ENCODE measurements at places on chromosomes 3 and 15.

DNA sequence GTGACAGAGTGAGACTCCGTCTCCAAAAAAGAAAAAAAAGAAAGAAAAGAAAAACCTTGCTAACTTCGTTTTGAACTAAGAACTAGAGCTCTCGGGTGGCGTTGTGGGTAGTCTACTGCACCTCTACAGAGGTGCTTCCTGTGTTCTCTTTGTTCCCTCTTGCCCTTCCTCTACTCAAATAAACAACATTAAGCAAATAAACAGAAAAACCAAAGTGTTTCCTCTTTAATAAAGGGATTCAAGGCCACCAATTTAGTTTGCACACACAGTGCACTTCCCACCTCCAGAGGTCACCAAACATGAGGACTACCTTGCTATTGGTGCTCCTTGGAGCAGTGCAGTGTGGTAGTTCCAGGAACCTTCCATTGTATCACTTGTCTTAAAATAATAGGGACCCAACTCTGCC lies 354.2 kb upstream of the TBL1XR1 start:
- DNase-seq: peak; percentile 15

- DNase-seq: no peak
Measured at GRCh38 chr3:172591876-172592771, 68.9 kb upstream of the TNFSF10 start.

DNA sequence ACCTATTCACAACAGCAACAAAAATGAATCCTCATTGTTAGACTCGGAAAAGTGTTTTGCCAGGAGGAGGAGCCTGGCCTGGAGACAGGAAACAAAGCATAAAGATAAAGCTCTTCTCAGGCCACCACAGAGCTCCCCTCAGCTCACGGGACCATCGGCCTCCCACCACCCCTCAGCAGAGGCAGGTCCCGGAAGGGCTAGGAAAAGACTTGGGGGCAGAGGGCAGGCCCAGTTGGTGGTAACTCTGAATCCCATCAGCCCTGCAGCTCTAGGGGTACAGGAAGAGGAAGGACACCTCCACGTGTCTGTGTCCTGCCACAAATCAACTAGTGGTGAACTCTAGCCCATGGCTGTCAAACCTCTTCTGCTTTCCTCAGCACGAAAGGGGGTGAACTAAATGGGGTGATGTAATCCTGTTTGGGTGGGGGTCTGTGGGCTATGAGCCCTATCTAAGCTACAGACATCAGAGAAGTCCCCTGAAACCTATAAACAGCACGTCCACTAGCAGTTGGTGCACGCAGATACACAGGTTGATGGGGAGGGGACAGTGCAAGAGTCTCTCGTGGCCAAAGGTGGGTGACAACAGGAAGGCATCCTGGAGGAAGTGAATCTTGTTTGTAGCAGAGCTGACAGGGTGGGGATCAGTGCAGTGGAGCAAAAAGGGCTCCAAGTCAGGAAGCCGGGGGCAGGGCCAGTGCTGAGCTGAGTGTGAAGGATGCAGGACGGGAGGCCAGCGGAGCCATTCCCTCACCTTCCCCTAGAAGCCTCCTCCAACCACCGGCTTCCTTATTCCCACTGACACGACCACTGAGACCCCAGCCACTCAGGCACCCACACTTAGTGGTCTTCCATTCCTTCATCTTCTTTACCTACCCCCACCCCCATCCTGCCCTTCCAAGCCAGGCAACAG lies 111.1 kb upstream of the HACD2 start:
- DNase-seq: no peak

GRCh38 chr3:161177991-161178390 lies 43.1 kb upstream of the NMD3 start:
- DNase-seq: peak; percentile 94

GRCh38 chr3:105976196-105976595 lies 107.4 kb upstream of the CBLB start:
- DNase-seq: no peak

DNA sequence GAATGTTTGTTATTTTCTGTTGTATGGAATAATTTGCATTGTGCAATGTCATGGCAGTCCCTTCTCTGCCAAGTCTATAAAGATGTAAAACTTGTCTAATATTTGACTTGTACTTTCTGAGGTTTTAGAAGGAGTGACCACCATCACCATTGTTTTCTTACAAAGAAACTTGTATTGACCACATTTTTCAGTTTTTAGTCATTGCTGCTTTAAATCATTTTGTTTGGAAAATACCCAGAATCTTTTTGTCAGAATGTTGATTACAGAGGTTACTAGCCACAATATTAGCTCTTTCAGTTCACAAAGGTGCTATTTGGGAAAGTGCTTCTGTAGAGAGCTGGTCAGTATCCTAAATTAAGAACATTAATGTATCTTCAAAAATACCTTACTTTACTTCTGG lies 532.4 kb upstream of the GBE1 start:
- DNase-seq: no peak

- no peak for DNase-seq
Measured at GRCh38 chr15:73678498-73678897, 5.7 kb upstream of the CD276 start.

GRCh38 chr15:60299452-60300047 lies 98.2 kb downstream of the ANXA2 start:
- DNase-seq: peak; percentile 100

GRCh38 chr15:74789171-74789631 lies 7.3 kb downstream of the CSK start:
- no peak for DNase-seq

GRCh38 chr15:41944313-41944940 lies 27.9 kb downstream of the EHD4 start:
- DNase-seq: no peak

GRCh38 chr3:64055076-64055475 lies 31.8 kb upstream of the PSMD6 start:
- no peak for DNase-seq

GRCh38 chr3:155747946-155748290 lies 3.0 kb upstream of the PLCH1 start:
- peak; percentile 52 for DNase-seq
